Caki2 (cell line): ENCODE measurements at places on chromosomes 3 and 15. TPM values are rescaled to one million over a fixed set of nuclear protein-coding genes. Genes with fewer than 3 reads are reported as not detected.

GRCh38 chr3:190326930-190327329, 4.7 kb upstream of the CLDN1 start:
- DNase-seq, result no peak

GRCh38 chr15:82110144-82110543, 64.3 kb upstream of the MEX3B start:
- DNase-seq, result no peak

DNA sequence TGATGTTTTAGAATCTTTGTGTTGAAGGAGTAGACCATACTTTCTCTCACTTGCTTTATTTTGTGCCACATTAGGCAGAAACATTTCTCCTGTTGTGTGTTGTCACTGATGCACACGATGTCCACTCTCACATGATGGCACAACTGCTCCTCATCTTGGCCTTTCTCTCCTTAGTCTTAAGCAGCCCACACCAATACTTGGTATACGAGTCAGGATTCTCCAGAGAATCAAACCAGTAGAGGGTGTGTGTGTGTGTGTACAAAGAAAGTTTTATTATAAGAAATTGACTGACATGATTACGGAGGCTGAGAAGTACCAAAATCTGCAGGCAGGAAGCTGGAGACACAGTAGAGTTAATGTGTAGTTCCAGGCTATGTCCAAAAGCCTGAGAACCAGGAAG, 187.1 kb downstream of the ALCAM start:
- DNase-seq, result no peak

NR1I2 gene
- not detected in 2 replicates for total RNA-seq

DNA sequence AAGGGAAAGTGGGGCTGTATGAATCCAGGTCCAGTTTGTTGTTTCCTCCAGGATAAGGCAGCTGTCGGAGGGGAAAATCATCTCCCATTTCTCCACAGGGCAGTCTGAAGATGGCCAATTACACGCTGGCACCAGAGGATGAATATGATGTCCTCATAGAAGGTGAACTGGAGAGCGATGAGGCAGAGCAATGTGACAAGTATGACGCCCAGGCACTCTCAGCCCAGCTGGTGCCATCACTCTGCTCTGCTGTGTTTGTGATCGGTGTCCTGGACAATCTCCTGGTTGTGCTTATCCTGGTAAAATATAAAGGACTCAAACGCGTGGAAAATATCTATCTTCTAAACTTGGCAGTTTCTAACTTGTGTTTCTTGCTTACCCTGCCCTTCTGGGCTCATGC, 911 bp downstream of the CCRL2 start:
- no peak for DNase-seq

GRCh38 chr3:108415661-108416060, 94.7 kb downstream of the MYH15 start:
- DNase-seq, result no peak

DNA sequence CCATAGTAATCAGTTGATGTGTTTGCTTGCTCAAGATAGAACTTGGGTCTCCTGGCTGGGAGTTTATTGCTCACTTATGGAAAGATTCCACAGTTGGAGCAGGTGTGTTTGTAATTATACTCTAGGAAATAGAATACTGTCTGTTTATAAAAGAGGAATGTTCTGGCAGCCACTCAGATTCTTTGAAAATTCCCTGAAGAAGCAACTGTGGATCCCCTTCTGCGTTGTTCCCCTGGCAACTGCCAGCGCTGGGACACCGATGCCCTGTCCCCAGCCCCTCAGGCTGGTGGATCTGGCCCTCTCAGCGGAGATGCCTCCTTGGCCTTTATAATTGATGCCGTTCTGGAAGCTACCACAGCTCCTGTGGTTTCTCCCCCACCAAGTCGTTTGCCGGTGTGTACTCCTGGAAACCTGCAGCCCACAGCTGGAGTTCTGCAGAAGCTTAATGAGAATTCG, 225.9 kb downstream of the ITPR1 start:
- no peak for DNase-seq

GNAT1 gene
- not detected in 2 replicates for total RNA-seq

GRCh38 chr3:10716964-10717363, 99.1 kb upstream of the SLC6A11 start:
- DNase-seq, result no peak

DNA sequence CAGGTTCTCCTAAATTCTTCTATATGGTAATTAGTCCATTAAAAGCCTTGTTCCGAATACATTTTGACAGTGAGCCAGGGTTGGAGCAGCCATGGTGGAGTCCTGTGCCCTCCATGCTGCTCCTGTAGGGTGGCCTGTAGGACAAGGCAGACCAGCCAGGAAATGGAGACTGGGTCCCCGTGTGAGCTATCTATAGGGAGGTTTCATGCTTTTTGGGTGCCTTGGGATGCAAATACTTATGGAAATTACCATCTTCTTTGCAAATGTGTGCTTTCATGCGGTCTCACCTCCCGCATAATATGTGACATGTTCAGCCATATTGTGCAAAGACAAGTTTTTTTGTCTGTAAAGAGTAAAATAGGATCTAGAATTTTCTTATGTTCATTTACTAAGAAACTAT, 58.0 kb upstream of the FURIN start:
- no peak for DNase-seq

GRCh38 chr3:158792709-158793108, 9.1 kb upstream of the MFSD1 start:
- DNase-seq, result no peak

- DNase-seq, result no peak
Observed at GRCh38 chr3:52827441-52827840, 3.0 kb downstream of the ITIH4 start.

NMNAT3 gene
- 25.5 and 73.6 TPM in 2 replicates for total RNA-seq

GOLGA6L4 gene
- total RNA-seq, result not detected in 2 replicates

GRCh38 chr15:75508840-75509532, 57.5 kb upstream of the SIN3A start:
- DNase-seq, result peak; percentile 35

PRR23E gene
- total RNA-seq, result not detected in 2 replicates

GRCh38 chr15:80507131-80507530, 102.9 kb downstream of the ARNT2 start:
- no peak for DNase-seq

DNA sequence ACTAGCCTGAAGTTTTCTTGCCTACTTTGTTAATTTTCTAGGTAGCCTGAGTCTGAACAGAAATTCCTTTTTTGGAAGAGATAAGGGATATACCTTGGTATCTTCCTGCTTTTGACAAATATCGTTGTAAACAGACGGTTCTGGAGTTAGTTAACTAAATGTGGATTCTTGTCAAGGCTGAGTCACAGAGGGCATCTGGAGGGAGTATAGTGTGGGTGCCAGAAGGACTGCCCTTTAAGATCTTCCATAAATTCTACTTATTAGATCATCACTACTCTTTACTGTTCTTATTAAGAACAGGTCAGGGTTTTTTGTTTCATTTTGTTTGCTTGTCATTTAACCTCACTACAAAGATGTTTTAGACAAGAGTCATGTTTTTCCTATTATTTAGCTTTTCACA, 125.3 kb upstream of the SKOR1 start:
- DNase-seq, result no peak

DTX3L gene
- total RNA-seq, result 15.0 and 17.2 TPM in 2 replicates

DNA sequence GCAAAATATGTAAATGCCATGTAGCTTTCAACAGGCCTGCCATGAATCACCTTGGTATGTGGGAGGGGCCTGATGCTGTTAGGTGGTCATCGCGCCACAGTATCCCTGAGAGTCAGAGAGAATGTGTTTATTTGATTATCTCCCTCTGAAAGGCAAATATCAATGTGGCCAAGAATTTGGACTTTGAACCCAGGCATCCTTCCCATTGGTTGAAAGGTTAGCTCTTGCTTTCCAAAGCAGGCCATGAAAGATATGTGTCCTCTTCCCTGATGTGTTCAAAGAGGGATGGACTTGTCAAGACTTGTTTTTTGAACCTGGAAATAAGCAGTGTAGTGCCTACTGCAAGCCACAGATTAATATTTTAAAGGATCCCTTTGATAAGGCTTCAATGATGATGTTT, 36.7 kb downstream of the SRP14 start:
- DNase-seq, result peak; percentile 71

- DNase-seq, result no peak
Observed at GRCh38 chr3:123020709-123021108, 6.9 kb downstream of the SEMA5B start.

TLE3 gene
- 24.5 and 41.6 TPM in 2 replicates for total RNA-seq

- DNase-seq, result no peak
Observed at GRCh38 chr15:74171965-74172541, 1.5 kb upstream of the ISLR start.

WDR49 gene
- 1.2 TPM in 1 of 2 replicates, not detected in the other for total RNA-seq

GRCh38 chr3:109944836-109945235, 607.5 kb upstream of the DPPA4 start:
- DNase-seq, result no peak

GRCh38 chr15:91881569-91882297, 28.2 kb downstream of the SLCO3A1 start:
- DNase-seq, result no peak

HACL1 gene
- 7.9 and 10.9 TPM in 2 replicates for total RNA-seq

CISH gene
- 0.30 and 2.5 TPM in 2 replicates for total RNA-seq

DISP2 gene
- total RNA-seq, result under 0.01 TPM in 1 of 2 replicates, not detected in the other

GRCh38 chr3:30347679-30348216, 258.7 kb upstream of the TGFBR2 start:
- DNase-seq, result no peak

GRCh38 chr15:26443321-26443720, 329.5 kb downstream of the GABRB3 start:
- no peak for DNase-seq

DNA sequence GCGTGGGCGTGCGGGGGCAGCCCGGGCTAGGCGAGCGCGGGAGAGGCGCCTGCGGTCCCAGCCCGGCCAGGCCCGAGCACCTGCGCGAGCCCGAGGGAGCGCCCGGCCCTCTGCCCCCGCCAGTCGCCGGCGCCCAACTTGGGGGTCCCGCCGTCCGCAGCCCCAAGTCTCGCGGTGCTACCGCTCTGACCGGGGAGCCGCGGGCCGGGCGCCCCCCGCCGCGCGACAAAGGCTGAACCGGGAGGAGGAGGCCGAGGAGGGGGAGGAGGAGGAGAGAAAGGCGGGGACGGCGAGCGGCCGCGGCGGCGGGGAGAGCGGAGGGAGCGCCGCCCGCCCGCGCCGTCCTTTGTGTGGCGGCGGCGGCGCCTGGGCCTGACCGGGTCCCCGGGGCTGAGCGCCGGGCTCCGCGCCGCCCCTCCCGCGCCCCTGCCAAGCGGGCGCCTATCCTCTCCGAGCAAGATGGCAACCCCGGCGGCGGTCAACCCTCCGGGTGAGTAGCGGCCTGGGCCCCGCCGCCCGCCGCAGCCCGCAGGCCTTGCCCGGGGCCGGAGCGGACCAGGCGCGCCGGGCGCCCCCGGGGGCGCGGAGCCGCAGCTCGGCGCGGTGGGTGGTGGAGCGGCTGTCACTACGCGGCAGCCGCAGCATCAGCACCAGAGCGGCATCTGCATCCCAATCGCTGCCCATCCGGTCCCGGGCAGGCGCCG, at the start of gene ARNT2:
Gene ARNT2 (plus strand): TSS at position 326 of the 704 bp plus-strand sequence. CDS start 134 bp downstream, at position 460.
- DNase-seq, result peak; percentile 70

GRCh38 chr3:47384425-47384824, 3.6 kb downstream of the PTPN23 start:
- no peak for DNase-seq

DNA sequence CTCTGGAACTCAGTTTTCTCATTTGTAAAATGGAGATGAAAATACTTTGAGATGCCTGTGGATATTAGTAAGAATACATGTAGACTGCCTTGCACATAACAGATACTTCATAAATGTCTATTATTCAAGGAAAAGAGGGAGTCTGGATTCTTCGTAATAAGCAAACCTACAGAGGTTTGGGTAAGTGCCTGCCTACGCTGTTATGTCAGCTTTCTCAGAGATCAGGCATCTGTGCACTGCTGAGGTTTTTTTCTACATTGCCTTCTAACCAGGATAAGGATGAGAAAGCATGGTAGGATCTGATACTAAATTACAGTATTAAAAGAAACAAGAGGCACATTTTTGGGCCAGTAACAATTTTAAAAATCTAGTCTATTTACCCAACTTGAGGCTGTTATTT, 10.9 kb downstream of the MCTP2 start:
- no peak for DNase-seq

SHF gene
- 6.6 and 14.3 TPM in 2 replicates for total RNA-seq

DNA sequence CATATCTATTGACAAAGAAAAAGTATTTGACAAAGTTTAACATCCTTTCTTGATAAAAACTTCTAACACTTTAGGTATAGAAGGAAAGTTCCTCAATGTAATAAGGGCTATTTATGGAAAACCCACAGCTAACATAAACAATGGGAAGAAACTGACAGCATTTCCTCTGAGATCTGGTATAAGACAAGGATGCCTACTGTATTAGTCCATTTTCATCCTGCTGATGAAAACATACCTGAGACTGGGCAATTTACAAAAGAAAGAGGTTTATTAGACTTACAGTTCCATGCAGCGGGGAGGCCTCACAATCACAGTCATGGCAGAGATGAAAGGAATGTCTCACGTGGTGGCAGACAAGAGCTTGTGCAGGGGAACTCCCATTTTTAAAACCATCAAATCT, 17.8 kb upstream of the CLDN1 start:
- DNase-seq, result no peak

DNA sequence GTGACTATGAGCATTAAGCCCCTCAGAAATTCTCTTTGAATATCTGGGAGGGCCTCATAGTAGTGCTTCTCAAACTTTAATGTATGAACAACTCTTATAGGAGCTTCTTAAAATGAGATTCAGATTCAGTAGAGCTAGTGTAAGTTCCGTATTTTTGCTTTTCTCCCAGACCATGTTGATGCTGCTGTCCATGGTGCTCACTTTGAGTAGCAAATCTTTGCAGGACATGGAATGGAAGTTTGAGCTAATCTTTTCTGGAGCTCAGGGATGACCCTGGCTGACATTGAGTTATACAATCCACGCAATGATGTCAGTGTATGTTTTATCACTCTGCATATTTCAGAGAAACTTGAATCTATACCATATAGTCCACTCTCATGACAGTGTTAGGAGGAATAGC, 134.2 kb downstream of the OTOL1 start:
- DNase-seq, result no peak

WDR93 gene
- total RNA-seq, result 0.93 and 1.5 TPM in 2 replicates
